Activated CD4-positive, alpha-beta T cell treated with anti-CD3 and anti-CD28 coated beads for 36 hours (primary cell): ENCODE measurements at places on chromosomes 6 and 20. TPM values are rescaled to one million over a fixed set of nuclear protein-coding genes. Genes with fewer than 3 reads are reported as not detected.
A peak's percentile ranks its signal among the peaks of the same experiment; 100 is the strongest.

GRCh38 chr6:109979033-109979921 lies 1.2 kb downstream of the GPR6 start:
- H3K27ac ChIP-seq: no peak overlapping the region
- H3K36me3 ChIP-seq: peaks cover 2% of the 10 kb centered on the region
- H3K27me3 ChIP-seq: peaks cover 50% of the 10 kb centered on the region
- no peak for DNase-seq
- no peaks in the 10 kb centered on the region for H3K4me1 ChIP-seq

DNA sequence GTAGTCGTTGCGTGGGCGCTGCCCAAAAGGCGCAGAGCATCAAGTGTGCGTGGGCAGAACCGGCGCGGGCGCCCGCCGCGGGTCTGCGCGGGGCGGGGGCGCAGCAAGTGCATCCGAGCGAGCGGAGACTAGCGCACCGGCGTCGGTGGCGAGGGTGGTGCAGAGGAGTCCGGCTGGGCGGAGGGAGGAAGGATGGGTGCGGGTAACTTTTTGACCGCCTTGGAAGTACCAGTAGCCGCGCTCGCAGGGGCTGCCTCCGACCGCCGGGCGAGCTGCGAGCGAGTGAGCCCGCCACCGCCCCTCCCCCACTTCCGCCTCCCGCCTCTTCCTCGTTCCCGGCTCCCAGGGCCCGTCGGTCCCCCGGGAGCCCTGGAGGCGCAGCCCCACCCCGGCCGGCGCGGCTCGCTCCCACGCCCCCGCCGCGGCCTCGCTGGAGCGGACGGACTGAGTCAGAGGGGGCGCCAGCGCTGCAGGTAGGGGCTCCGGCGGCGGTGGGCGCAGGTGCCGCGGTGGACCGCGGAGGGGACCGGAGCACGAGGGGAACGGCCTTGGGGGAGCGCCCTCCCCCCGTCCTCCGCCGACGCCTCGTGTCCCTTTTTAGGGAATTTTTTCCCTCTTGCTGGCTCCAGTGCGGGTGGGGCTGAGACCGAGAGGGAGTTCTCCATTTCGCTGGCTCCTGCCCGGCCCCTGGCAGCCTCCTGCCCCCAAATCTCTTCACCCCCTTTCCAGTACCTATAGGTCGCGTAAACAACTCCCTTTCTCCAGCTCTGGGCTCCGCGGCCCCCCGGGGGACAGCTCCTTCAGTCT lies 1.6 kb upstream of the DBNDD2 start:
- H3K4me3 ChIP-seq: peak overlapping the region; percentile 73
- DNase-seq: peak; percentile 69
- peak overlapping the region; percentile 69 for H3K27ac ChIP-seq

GSTA1 gene
- not detected for total RNA-seq

DNA sequence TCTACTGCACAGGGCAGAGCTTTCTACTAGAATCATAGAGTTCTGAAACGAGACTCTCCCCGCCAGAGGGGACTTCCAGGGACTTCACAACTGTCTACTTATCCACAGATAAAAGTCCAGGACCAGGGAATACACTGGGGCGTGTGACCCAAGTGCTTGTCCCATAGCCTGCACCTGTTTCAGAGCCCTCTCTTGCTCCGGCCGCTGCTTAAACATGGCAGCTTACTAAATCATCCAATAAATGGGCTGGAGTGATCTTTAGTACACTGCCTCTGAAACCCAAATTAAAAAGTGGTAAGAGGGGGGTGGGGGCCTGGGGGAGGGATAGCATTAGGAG lies 8.9 kb upstream of the RAB44 start:
- no peak for DNase-seq
- peaks cover 23% of the 10 kb centered on the region for H3K4me1 ChIP-seq

GPR6 gene
- not detected for total RNA-seq

HLA-DPA1 gene
- 13.3 TPM for total RNA-seq

GRCh38 chr6:170144571-170145271 lies 146.2 kb downstream of the DLL1 start:
- no peak for DNase-seq
- peaks cover 43% of the 10 kb centered on the region for H3K4me1 ChIP-seq
- peaks cover 6% of the 10 kb centered on the region for H3K36me3 ChIP-seq
- H3K4me3 ChIP-seq: no peak overlapping the region

DNA sequence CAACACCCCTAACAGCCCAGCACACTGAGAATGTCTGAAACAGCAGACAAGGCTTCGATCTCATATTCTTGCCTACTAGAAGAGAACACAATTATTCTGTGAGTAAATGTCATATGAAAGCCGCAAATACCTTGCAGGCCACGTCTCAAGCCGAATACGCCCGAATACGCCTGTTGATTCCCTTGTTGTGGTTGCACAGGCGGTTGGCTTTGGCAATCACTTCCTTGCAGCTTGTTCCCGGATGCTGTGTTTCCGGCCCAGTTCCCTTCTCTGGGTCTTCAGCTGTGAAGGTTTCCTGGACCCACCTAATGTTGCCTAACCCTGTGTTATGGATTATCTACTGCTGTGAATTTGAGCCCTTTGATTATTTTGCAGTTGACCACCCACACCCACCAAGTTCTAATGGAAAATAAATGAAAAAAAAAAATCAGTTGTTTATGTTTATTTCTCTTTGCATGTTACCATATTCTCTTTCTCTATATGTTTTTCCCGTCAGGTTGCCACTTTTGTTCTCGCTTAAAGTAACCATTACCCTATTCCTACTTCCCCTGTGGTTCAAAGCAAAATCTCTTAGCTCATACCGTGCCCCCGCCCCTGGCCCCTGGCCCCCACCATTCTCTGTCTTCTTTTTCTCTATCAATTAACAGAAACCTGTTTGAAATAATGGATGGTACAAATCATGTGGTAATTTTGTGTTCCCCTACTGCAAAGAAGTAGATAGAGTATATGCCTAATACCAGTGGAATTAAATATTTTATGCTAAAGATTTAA lies 172.4 kb downstream of the ADGB start:
- peak; percentile 65 for DNase-seq
- peak overlapping the region; percentile 51 for H3K27ac ChIP-seq
- H3K27me3 ChIP-seq: no peaks in the 10 kb centered on the region
- no peaks in the 10 kb centered on the region for H3K36me3 ChIP-seq
- peaks cover 17% of the 10 kb centered on the region for H3K4me1 ChIP-seq
- H3K4me3 ChIP-seq: peak overlapping the region; percentile 61

- no peak for DNase-seq
- no peak overlapping the region for H3K4me3 ChIP-seq
- H3K27me3 ChIP-seq: no peaks in the 10 kb centered on the region
- peaks cover 4% of the 10 kb centered on the region for H3K4me1 ChIP-seq
- no peaks in the 10 kb centered on the region for H3K36me3 ChIP-seq
Measured at GRCh38 chr20:25544734-25545133, 40.6 kb downstream of the NINL start.

SLC17A3 gene
- 0.33 TPM for total RNA-seq

HEY2 gene
- total RNA-seq: not detected

GRCh38 chr6:124294574-124295200 lies 491.0 kb downstream of the NKAIN2 start:
- H3K36me3 ChIP-seq: no peaks in the 10 kb centered on the region
- no peak overlapping the region for H3K27ac ChIP-seq
- H3K4me1 ChIP-seq: no peaks in the 10 kb centered on the region
- H3K27me3 ChIP-seq: no peaks in the 10 kb centered on the region

GRCh38 chr20:48398506-48399449 lies 429.0 kb downstream of the PREX1 start:
- H3K4me3 ChIP-seq: no peak overlapping the region
- H3K27ac ChIP-seq: no peak overlapping the region
- H3K27me3 ChIP-seq: no peaks in the 10 kb centered on the region
- H3K36me3 ChIP-seq: no peaks in the 10 kb centered on the region

GRCh38 chr6:128507337-128508310 lies 12.8 kb downstream of the PTPRK start:
- H3K4me3 ChIP-seq: no peak overlapping the region
- DNase-seq: no peak
- no peaks in the 10 kb centered on the region for H3K4me1 ChIP-seq
- H3K36me3 ChIP-seq: no peaks in the 10 kb centered on the region
- no peak overlapping the region for H3K27ac ChIP-seq
